Dorsolateral prefrontal cortex (tissue), 122 donors: ENCODE measurements at places on chromosomes 5 and 9.

GRCh38 chr5:180040287-180041214 lies 31.0 kb downstream of the RNF130 start:
- DNase-seq, result no peak

DNA sequence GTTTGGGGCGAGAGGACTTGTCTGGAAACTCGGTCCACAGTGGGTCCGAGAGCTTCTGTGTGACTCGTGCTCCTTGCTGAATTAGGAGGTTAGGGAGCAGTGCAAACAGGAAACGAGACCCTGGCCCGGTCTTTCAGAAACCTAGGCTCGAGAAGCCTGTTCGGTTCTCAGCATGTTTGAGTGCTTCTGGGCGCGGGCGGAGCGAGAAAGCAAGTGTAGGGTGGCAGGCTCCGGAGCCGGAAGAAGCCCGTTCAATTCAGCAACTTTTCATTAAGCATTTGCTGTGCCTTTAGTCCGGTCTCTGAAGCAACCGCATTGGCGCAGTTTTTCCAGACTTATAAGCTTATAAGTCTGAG lies 547 bp downstream of the CLTA start:
- no peak for DNase-seq

- DNase-seq, result no peak
Measured at GRCh38 chr9:110249603-110250002, 6.7 kb downstream of the TXN start.

DNA sequence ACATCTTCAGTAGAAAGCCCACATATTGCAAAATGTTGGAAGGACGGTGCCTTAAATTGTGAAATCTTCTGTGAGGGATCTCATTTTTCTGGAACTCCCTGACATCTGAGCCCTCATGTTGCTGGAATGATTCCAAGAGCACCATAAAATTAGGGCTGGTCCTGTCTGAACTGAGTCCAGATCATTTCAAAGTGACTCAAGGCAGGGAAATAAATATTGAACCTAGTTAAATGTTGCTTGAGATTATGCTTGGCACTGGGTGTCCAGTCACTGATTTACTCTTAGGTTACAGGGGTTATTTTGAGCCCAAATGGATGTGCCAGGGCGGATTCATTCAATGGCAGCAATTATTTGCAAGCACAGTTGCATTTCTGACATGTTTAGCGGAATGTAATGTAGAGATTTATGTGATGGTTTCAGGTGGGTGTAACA lies 437.0 kb downstream of the PIK3R1 start:
- no peak for DNase-seq

DNA sequence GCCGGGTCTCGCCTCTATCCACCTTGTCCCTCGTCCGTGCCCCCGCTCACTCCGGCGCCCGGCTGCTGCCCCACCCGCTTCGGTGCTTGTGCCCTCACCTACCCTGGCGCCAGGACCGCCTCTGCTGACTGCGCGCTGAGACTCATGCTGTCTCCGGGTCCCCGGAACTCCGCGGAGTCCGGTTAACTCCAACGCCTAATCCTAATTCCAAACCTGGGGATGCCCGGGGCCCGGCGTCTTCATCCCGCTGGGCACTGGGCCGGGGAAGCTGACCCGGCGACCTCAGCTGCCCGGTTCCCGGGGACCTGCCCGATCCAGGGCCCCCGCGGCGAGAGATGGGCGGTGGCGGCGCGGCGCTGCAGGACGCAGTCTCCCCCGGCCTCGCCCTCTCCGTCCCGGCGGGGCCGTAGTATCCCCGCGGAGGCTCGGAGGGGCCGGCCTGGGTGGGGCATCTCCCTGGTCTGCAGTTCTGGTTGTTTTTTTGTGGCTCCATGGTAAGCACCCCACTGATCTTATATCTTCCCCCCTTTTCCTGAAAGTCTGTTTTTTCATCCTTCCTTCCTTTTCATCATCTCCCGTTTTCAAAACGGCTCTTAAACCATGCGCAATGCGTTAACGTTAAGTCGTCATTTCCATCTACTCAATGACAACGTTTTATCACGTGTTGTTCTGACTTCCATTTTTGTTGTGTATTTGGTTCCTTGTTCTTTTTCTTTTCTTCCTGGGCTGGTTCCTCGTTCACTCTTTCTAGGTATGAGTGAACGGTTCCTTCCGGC lies 41.1 kb upstream of the PLEKHG4B start:
- DNase-seq, result no peak

DNA sequence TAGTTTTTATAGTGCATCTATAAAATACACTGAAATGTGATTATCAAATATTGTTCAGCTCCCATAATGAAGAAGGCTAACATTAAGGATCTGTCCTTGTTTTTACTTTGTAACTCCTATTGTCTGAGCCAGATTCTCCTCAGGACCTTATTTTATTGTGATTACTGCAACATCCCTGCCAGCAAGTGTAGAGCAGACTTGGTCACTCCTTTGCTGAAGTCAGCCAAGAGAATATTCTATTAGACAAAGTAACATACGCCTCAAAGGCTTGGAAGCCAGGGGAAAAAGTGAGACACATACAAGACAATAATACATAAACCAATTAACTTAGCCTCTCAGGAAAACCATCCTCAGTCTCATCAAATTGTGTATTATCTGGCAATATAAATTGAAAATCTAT lies 269.6 kb downstream of the ARL15 start:
- DNase-seq, result no peak

DNA sequence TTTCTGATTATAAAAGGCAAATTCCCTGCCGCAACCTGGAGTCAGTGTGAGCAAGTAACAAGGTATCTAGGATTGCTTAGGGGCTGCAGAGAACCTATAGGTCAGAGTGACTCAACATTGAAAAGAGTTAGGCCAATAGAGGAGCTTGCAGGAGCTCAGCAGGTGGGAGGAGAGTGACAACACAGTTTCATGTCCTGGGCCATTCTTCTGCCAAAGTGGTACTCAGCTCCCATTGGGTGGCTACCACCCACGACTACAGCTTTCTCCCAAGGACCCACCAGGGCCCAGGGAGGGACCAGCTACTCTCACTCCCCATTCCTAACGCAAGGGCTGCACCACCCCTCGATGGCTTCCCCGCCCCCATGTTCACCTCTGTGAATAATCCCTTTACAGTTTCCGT lies 86.7 kb upstream of the SPATA31C2 start:
- DNase-seq, result no peak

DNA sequence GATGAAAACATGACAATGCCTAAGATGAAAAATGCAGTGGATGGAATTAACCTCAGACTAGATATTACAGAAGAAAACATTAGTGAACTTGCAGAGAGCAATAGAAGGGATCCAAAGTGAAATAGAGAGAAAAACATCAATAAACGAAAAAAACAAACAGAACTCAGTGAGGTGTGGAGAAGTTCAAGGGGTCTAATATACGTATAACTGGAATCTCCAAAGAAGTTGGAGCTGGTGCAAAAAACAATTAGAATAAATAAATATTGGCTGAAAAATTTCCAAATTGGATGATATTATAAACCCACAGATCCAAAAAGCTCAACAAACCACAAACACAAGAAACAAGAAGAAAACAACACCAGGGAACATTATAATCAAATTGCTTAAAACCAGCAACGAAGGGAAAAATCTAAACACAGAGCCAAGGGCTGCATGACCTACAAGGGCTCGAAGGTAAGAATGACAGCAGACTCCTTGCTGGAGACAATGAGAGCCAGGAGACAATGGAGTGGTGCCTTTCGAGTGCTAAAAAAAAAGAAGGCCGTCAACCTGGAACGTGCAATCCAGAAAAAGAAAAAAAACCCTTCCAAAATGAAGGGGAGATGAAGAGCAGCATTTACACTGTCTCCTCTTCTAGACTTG lies 11.8 kb downstream of the FAM163B start:
- no peak for DNase-seq

- peak; percentile 31 for DNase-seq
Measured at GRCh38 chr5:10577371-10578292, 13.8 kb downstream of the ANKRD33B start.

- DNase-seq, result no peak
Measured at GRCh38 chr9:113416149-113416721, 5.7 kb downstream of the C9orf43 start.

- no peak for DNase-seq
Measured at GRCh38 chr5:140631831-140632365, 1.1 kb downstream of the CD14 start.

- no peak for DNase-seq
Measured at GRCh38 chr5:163505049-163505367, 411 bp upstream of the MAT2B start.

GRCh38 chr5:177425196-177425800 lies 1.2 kb upstream of the GRK6 start:
- DNase-seq, result peak; percentile 38

- no peak for DNase-seq
Measured at GRCh38 chr5:93076096-93076495, 504.9 kb downstream of the NR2F1-AS1 start.
